Activated naive CD8-positive, alpha-beta T cell treated with anti-CD3 and anti-CD28 coated beads, Interleukin-2, amount 50 U/mL, for 16 hours (primary cell): ENCODE measurements at places on chromosomes 12 and 14.

GRCh38 chr14:69487771-69488170 lies 3.2 kb downstream of the PLEKHD1 start:
- no peak for DNase-seq

DNA sequence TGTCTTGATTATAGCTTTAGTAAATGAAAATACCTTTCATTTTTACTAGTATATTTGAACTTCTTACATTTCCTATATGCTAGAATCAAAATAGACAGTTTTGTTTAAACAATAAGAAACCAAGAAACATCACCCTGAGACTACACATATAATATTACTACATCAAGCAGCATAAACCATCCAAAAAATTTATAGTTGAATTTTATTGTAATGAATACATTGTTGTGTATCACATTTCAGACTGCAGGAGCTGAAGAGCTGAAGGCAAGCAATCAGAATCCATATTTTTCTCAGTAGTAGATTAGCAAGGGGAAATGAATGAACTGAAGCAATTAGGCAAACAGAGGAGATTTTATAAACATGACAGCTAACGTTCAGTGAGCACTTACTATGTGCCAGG lies 379.2 kb downstream of the BTG1 start:
- no peak for DNase-seq

DNA sequence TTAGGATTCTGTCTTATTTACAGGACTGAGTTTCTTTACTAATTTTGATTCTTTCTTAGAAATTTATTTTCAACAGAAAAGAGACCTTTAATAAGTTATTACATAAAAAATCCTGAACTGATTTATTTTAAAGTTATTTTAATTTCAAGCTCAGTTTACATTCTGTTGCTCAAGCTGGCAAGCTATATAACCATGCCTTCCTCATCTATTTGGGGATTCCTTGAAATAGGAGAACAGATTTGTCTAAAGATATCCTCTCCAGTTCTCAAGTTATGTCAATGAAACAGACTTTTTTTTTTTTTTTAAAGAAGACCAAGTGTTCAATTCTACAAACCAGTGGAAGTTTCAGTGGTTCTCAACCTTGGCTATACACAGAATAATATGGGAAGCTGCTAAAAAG lies 103.3 kb upstream of the TRHDE start:
- no peak for DNase-seq

DNA sequence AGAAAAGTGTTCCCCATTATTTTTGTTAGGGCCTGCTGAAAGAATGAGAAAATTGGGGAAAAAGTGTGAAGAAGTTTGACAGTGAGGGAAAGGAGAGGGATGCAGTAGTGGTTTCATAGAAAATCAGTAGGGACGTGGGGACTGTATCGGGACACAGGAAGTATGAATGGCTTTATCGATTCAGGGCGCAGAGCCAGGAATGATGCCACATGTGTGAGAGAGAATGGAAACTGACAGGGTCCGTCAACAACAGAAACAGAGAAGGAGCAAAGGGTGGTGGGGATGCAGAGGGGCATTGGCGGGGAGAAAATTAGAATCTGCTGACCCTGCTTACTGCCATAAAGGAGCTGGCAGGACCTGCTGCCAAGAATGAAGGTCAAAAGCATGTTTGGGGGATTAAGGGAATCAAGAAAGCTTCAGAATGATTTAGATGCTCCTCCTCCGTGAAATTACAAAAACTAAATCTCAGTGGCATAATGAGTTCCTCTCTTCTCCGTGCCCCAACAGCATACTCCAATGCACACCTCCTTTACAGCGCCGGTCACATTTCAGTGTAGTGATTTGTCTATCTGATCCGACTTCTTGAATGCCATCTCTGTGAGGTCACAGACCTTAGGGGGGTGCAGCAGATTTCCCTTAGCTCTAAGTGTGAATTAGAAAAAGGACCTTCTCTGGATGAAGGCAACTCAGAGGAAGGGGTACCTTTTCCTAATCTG lies 92.6 kb downstream of the EMP1 start:
- no peak for DNase-seq

DNA sequence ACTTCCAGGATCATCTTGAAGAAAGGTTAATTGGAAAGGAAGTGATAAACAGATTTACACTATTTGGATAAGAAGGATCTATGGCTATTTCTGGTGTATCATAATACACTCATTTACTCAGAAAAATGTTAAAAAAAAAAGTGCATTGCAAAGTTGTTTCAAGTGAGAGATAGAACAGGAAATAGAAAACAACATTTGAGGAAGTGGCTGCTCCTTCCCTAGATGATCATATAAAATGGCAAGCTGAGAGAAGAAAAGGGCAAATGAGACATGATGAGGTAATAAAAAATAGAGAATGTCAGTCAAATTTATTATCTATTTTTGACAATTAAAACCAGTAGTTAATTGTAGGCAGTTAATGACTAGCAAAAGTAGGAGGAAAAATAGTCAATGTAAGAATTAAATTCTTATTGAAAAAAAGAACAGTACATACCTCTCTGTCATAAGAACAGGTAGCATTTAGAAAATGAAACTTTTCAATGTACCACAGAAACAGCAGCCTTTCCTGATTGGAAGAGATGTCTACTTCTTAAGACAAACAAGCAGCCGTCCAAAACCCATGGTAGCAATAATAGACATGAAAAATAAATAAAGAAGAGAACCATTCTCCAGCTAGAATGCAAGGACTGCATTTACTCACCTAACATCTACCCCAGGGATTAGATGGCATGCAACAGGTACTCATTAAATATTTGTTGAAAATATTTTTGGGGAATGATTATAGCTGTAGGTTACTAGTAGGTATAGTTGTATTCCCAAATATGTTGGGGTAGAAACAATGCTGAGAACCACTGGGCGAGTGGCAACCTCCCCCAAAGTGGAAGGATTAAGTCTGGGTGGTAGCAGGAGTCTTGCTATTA lies 63.9 kb upstream of the GRIP1 start:
- no peak for DNase-seq

DNA sequence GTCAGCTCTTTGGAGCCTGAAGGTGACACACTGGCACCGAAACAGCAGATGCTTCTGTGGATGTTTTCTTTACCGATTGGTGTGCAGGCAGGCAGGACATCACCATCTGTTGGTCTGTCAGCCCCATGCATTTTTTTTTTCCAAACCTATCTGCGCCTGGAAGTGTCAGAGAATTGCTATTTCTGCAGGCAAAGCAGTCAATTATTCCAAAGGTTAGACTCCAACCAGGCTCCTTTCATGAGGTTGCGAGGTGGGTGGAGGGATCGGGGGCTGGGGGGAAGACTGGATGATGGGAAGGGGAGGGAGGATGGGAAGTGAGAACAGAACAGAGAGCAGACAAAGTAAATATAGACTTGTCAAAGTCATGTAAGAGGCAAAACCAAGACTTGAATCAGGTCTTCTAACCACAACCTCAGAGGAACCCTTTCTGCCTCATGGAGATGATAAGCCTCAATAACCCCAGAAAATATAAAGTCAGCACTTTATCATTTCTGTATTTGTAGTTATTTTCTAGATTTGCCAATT lies 117.7 kb downstream of the OTOGL start:
- DNase-seq: no peak

- DNase-seq: no peak
These were observed 86.7 kb downstream of the LRP6 start for GRCh38 chr12:12180136-12180535.

GRCh38 chr12:31321897-31322228 lies 4.1 kb downstream of the SINHCAF start:
- no peak for DNase-seq

DNA sequence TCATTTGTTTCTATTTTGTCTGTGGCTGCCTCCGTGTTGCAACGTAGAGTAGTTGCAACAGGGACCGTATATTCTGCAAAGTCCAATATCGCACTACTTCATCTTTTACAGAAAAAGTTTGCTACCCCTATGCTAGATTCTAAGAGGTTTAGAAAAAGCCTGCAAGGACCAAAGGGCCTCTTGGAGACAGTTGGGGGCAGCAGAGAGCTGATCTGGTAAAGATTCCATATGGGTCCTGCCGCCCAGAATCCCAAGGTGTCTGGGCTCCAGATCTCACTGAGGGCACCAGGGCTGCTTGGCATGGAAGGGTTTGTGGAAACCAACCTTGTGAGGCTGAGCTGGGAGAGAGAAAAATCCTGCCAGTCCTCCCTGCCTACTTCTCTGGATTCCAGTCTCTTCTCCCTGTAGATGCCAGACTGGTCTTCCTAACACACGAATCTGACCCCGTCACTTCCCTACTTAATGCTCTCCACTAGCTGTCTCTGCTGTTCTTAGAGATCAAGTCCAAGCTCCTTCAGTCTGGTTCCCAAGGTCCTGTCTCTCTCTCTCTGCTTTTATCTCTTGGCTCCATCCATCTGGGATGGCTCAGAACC lies 74.6 kb downstream of the GLRX5 start:
- no peak for DNase-seq

DNA sequence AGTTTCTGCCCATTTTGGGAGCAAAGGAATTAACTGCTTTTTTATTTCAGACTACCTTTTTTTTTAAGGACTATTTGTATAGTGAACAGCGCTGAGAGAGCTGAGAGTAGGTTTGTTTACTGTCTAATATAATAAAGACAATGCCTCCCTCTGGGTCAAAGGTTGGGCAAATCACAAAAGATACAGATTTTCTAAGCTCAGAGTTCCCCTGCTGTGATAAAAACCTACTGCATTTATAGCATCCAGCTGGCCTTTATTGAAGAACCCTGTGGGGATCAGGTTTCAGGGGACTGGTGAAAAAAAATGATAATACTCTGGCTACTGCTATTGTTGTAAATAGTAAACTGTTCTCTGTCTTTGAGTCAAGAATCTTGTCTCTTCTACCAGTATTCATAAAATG lies 28.7 kb downstream of the CCDC59 start:
- no peak for DNase-seq

GRCh38 chr14:32473464-32473855 lies 144.4 kb downstream of the AKAP6 start:
- no peak for DNase-seq

DNA sequence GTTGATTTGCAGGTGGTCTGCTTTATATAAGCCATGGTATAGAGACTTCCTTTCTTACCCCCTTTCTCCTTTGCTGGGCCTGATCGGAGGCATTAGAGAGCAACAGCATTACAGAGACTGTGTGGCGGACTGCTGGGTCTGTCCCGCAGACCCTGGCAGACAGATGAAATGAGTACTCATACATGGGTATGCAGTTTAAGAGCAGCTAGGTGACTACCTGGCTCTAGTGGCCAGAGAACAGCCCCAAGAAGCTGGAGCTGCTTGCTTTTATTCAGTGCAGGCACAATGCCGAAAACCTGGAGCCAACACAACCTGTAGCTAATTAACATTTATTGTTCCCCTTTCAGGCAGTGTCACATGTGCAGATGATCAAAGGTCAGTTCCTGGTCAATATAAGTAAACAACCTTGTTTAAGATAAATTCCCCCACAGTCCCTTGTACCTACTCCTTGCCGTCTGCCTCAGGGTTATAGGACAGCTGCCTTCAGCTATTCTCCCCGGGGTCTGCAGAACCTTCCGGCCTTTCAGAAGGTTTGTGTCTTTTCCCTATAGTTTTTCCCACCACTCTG lies 160.0 kb downstream of the TRHDE start:
- DNase-seq: no peak

DNA sequence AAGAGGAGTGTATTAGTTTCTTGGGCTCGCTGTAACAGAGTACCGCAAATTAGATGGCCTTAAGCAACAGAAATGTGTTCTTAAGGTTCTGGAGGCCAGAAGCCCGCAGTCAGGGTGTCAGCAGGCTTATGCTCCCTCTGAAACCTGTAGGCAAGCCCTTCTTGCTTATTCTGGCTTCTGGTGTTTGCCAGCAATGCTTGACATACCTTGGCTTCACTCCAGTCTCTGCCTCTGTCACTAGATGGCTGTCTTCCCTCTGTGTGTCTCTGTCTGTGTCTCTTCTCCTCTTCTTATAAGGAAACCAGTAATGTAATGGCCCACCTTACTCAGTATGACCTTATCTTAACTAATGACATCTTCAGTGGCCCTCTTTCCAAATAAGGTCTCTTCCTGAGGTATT lies 85.1 kb downstream of the DERA start:
- no peak for DNase-seq

GRCh38 chr14:94746131-94746530 lies 23.8 kb downstream of the GSC start:
- no peak for DNase-seq

GRCh38 chr12:52836042-52836466 lies 1.9 kb upstream of the KRT79 start:
- DNase-seq: peak; percentile 62

DNA sequence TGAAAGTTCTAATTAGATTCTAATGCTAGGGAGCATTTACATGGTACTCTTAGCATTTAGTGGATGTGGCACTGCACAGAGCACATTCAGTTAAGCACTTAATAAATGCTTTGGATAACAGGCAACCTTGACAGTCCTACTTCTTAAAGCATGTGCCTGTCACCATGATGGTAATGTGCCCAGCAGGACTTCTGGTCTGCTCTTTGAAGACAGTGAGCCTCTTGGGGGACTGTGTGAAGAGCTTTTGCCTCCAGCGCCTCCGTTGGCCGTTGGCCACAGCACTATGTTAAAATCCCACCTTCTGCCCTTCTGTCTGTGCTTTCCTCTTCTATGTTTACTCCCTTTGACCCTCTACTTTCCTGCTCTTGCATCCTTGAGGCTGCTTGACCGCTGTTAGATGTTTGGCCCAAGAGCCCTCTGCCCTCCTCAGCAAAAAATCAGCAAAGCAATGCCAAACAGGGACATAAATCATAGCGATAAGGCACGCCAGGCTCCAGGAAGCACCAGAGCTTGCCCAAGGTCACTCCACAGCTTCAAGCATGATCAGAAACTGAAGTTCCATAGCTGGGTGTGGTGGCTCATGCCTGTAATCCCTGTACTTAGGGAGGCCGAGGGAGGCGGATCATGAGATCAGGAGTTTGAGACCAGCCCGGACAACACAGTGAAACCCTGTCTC lies 8.3 kb downstream of the CDKL1 start:
- DNase-seq: no peak

- no peak for DNase-seq
These were observed 8.1 kb downstream of the TTC9 start for GRCh38 chr14:70649803-70650202.

DNA sequence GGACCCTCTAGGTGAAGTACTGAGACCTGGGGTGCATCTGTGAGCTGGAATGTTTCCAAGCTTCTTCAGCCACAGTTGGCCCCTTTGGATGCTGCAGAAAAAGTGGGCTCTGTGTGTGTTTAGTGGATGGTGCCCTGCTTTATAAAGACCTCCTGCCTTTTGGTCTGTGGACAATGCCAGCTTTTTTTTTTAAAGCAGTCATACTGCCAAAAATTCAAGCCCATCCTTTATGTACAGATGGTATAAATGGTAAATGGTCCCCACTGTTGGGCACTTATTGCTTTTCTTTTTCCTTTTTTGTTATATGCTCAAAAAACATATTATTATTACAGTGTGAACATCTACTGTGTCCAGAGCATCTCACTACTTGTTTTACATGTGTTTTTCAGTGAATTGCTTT lies 81.1 kb downstream of the SMOC1 start:
- no peak for DNase-seq

- DNase-seq: no peak
These were observed 1248.3 kb upstream of the USP15 start for GRCh38 chr12:61011767-61012423.

GRCh38 chr14:51342226-51342625 lies 102.2 kb downstream of the TMX1 start:
- DNase-seq: no peak

- DNase-seq: no peak
These were observed 890.7 kb downstream of the DIO2 start for GRCh38 chr14:79320561-79320960.
